ENCODE measurements at places on chromosomes 7 and 10.
A peak's percentile ranks its signal among the peaks of the same experiment; 100 is the strongest.

DNA sequence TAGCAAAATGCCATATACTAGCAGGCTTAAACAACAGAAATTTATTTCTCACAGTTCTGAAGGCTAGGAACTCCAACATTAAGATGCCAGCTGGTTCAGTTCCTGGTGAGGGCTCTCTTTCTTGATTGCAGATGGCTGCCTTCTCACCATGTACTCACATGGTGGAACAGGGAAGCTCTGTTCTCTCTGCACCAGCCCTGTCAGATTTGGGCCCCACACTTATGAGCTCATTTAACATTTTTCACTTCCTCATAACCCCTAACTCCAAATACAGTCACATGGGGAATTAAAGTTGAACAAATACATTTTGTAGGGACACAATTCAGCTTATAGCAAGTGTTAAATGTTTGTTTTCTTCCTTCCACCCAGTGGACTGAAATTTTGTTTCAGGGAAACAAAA lies 218.6 kb upstream of the TAC1 start:
- no peak for DNase-seq

DNA sequence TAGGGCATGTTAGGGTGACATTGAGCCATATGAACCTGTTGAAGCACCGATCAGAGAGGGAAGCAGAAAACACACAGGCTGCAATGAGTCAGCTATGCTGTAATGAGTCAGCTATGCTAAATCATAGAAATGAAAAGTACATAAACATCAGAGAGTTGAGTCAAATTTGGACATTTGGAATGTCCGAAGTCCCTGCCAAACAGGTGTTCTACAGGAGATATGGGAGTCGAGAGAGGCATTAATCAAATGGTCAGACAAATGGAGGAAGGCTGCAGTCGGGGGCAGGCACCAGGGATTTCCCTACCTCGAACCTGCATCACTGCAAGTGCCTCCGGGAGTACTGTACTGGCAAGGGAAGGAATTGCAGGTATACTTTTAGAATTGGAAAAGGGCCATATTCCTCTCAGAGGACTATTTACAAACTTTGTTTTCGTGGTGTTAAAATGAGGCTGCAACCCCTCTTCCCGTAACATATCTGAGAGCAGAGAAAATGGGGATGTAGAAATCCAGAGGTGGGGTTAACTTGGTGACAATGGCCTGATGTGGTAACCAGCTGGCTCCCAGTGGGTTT lies 8.8 kb upstream of the ZC3HAV1 start:
- DNase-seq = no peak

DNA sequence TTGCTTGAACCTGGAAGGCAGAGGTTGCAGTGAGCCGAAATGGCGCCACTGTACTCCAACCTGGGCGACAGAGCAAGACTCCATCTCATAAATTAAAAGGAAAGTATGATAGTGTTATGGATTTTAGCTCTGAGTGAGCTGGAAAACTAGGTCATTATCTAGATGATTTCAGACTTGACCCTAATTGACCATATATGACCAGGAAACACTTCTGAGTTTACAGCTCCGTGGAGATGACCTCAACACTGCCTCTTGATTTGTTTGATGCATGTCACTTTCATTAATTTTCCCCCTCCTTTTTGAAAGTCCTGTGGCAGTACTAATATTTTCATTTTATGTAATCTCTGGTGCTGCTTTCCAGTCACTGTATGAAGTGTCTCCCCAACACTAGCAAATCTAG lies 7.8 kb upstream of the SEC61A2 start:
- no peak for DNase-seq

DNA sequence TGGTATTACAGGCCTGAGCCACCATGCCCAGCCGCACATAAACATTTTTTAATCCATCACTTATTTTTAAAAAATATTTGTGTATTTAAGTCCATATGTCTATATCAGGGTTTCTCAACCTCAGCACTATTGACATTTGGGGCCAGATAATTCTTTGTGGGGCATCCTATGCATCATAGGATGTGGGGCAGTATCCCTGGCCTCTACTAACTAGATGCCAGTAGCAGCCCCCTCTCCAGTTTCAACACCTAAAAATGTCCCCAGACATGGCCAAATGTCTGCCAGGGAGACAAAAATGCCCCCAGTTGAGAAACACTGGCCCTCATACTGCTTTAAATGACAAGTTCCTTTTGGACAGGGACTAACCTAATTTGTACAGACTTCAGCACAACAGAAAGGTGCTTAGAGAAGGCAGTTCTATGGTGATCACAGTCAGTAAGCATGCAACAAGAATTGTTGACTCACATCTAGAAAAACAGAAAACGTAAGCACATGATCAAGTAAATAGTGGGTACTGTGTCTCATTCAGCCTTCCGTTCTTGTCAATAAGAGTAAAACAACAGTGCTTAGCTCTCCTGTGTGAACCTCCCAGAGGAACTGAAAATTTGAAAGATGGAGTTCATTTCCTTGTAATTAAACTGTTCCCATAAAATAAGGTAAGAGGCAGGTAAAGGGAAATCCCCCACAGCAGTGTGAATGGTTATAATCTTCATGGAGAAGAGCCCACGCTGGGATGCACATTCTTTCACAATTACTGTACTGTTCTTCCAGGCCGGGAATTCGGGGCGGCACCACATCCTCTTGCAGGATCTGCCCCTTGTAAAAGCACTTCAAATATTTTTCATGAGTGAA lies 17.3 kb upstream of the ADRB1 start:
- DNase-seq = no peak

GRCh38 chr7:69608049-69608448 lies 9.8 kb downstream of the AUTS2 start:
- DNase-seq = no peak

GRCh38 chr7:80453699-80454340 lies 58.0 kb downstream of the GNAT3 start:
- DNase-seq = no peak

DNA sequence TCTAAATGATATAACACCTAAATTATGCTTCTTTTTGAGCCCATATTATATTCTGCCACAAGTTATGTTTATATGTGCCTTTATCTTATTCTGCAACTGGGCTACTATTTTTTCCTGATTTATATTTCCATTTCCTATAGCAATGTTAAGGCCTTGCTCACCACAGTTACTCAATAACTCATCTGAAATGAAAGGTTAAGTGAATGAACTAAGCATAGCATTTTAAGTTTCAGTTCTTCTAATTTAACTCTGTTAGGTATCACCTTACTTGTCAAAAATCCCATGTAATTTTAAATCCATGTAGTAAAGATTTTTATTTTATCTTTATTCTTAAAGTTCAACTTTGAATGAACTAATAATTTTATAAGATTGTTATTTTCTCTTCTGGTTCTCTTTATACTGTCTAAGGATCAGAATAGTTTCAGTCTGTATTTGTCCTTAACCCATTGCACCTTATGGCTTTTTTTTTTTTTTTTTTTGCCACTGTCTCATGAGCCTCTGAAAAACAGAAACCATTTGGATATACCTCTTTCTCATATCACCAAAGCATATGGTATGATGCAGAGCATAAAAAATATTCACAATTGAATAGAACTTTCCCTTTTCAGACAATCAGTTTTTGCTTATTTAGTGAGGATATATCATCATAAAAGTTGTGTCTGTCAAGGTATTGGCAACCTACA lies 301.8 kb upstream of the ZWINT start:
- no peak for DNase-seq

DNA sequence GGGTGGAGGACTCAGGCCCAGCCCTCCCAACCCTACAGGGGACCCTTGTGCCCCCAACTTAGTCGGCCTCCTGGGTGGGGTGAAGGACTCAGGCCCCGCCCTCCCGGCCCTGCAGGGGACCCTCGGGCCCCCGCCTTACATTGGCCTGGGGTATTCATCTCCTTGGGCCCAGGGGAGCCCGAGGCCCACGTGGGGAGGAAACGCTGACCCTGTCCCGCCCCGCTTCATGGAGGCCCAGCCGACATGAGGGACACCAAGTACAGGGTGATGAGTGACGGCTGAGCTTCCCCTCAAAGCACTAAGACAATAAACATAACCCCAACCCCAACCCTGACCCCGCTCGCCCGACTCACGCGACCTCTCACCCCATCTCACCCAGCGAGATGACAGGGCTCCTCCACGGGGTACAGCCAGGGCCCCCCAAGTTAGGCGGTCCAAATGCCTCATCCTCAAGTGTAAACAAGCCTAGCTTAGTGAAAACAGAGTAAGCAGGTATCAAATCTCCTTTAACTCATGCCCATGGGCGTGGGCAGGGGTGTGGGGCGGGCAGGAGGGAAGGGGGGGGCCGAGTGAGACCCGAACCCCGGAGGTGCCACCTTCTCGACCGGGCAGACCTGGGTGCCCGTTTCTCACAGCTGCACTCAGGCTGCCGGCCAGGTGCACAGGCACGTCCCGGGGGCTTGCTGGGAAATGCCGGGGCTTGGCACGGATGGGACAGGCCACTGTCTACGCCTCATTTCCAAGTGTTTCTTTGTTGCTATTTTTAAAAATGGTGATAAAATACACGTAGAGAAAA lies 8.2 kb downstream of the CYP2W1 start:
- no peak for DNase-seq

- DNase-seq = no peak
Observed at GRCh38 chr10:15715619-15716227, 4.0 kb downstream of the ITGA8 start.

DNA sequence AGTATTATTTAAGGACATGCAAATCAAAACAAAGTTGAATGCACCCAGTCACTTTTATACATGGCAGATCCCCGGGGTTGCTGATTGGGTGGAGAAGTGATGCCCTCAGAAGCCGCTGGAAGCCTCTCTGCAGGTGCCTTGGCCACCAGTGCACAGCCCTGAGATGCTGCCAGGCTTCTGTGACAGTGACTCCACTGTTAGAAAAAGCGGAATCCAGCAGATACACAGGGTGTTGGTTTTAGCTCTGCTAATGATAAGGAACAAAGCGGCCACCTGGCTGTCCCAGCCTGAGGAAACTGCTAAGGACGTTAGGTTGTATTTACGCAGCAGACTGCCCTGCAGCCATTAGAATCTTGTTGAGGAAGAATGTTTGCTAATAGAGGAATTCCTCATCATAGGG lies 47.5 kb downstream of the JAKMIP3 start:
- DNase-seq = peak; percentile 61

GRCh38 chr10:84412482-84412881 lies 84.1 kb downstream of the CCSER2 start:
- DNase-seq = no peak

DNA sequence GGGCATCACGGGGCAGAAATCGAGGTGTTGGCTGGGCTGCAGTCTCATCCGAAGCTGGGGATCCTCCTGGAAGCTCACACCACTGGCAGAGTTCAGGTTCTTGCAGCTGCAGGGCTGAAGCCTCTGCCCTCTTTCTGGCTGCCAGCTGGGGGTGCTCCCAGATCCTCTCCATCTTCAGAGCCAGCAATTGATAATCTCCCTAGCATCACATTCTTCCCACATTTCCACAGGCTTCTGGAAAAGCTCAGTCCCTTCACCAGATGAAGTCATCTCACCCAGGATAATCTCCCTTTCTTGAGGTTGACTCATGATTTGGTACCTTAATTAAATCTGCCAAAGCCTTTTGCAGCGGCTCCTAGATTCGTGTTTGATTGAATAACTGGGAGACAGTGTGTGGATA lies 55.2 kb downstream of the NRP1 start:
- no peak for DNase-seq

DNA sequence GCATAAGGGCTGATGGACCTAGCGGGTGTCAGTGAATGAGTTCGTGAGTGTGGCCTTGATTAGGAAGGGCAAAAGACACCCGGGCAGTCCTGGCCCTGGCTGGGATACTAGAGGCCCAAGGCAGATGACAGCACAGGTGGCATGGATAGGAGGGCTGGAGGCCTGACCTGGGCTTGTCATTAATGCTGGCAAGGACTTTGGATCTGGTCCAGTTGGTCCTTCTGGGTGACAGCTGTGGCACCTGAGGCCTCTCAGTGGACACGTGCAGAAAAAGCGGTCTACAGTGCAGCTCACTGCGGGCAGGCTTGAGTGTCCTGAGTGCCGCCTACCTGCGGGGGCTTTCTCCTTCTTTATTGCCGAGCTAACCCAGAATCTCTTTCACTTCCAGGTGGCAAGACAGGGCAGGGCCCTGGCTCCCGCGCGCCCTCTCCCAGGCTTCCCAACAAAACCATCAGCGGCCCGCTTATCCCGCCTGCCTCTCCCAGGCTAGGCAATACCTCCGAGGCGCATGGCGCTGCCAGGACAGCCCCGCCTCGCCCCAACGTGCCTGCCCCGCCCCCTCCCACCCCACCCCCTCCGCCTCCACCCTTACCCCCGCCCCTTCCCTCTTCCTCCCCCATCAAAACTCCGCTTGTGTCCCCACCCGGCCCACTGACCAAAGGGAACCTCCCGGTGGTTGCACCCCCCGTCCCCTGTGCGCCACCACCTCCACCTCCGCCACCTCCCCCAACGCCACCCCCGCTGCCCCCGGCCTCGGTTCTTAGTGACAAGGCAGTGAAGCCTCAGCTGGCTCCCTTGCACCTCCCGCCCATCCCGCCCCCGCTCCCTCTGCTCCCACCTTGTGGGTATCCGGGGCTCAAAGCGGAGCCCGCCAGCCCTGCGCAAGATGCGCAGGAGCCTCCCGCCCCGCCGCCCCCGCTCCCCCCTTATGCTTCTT lies 77.4 kb downstream of the WIPF3 start:
- DNase-seq = peak; percentile 83
